Camera-type eye (tissue), 1 donor: ENCODE measurements at places on chromosomes 7 and 10. TPM values are rescaled to one million over a fixed set of nuclear protein-coding genes. Genes with fewer than 3 reads are reported as not detected.

MOGAT3 gene
- total RNA-seq, result not detected

TCAF2 gene
- total RNA-seq, result 2.3 TPM

ANLN gene
- total RNA-seq, result 21.6 TPM

KIF11 gene
- total RNA-seq, result 14.8 TPM

STEAP4 gene
- total RNA-seq, result 20.4 TPM

HABP2 gene
- total RNA-seq, result not detected

SHH gene
- total RNA-seq, result 0.33 TPM

NUTM2B gene
- 0.66 TPM for total RNA-seq

SEMA3E gene
- total RNA-seq, result 9.2 TPM

GDF2 gene
- not detected for total RNA-seq

TMEM140 gene
- total RNA-seq, result 4.1 TPM

CRYGN gene
- total RNA-seq, result not detected

NUTM2D gene
- 5.1 TPM for total RNA-seq

GARIN1A gene
- total RNA-seq, result 0.49 TPM

SLF2 gene
- total RNA-seq, result 64.1 TPM

VWDE gene
- total RNA-seq, result 1.4 TPM

AOAH gene
- 7.1 TPM for total RNA-seq

ADAM8 gene
- total RNA-seq, result 4.0 TPM

AKR1C4 gene
- total RNA-seq, result not detected

MAD1L1 gene
- total RNA-seq, result 43.6 TPM

COMTD1 gene
- total RNA-seq, result 5.6 TPM

NPTX2 gene
- total RNA-seq, result 16.8 TPM

SSC4D gene
- total RNA-seq, result 1.5 TPM

HSPA12A gene
- 35.0 TPM for total RNA-seq

VENTX gene
- total RNA-seq, result 0.22 TPM

PCDH15 gene
- total RNA-seq, result 17.0 TPM

TEX47 gene
- not detected for total RNA-seq

ANKRD61 gene
- total RNA-seq, result not detected

ADRB1 gene
- 1.6 TPM for total RNA-seq

C10orf53 gene
- total RNA-seq, result not detected

PNLIPRP1 gene
- total RNA-seq, result not detected

TFR2 gene
- 6.2 TPM for total RNA-seq

SLC26A3 gene
- not detected for total RNA-seq

SUV39H2 gene
- total RNA-seq, result 31.0 TPM

ZP3 gene
- 0.82 TPM for total RNA-seq

CPVL gene
- total RNA-seq, result 7.9 TPM

JAKMIP3 gene
- total RNA-seq, result 1.4 TPM

TUBAL3 gene
- 0.49 TPM for total RNA-seq

CYP51A1 gene
- 110 TPM for total RNA-seq

FAM53B gene
- total RNA-seq, result 25.5 TPM

PNLIPRP3 gene
- not detected for total RNA-seq

ZPBP gene
- total RNA-seq, result 5.7 TPM

PAX2 gene
- 5.2 TPM for total RNA-seq
